Activated naive CD4-positive, alpha-beta T cell treated with anti-CD3 and anti-CD28 coated beads, Interleukin-2, amount 10 ng/mL, durations not matched to agents 7 days and 5 days (primary cell): ENCODE measurements at places on chromosomes 2 and 18.

DNA sequence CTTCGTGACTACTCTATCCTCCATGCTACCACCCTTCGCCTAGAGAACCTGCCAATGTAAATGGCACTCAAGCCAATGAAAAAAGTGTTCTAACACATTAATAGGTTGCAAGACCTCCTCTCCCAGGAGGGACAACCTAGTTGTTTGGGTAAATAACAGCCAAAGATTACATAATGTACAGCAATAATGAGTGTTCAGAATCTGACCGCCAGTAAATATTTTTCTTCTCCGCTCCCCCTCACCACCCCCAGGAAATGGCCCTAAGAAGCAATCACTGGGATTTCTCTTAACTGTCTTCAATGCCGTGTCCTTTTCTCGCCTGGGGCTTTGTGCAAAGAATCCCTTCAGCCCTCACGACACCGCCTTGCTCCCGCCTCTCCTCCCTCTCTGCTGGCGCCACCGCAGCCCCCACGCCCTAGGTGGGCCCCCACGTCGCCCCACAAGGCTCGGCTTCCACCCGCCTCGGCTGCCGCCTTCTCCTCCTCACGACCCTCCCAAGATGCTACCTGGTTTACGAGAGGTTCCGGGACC lies 458 bp downstream of the HYCC2 start:
- no peak for DNase-seq

GRCh38 chr18:45357686-45358470 lies 257.4 kb upstream of the SLC14A2 start:
- no peak for DNase-seq

- no peak for DNase-seq
Measured at GRCh38 chr2:210997373-210997772, 441.0 kb downstream of the CPS1 start.

- DNase-seq, result peak; percentile 64
Measured at GRCh38 chr2:120442923-120443571, 97.1 kb downstream of the INHBB start.

DNA sequence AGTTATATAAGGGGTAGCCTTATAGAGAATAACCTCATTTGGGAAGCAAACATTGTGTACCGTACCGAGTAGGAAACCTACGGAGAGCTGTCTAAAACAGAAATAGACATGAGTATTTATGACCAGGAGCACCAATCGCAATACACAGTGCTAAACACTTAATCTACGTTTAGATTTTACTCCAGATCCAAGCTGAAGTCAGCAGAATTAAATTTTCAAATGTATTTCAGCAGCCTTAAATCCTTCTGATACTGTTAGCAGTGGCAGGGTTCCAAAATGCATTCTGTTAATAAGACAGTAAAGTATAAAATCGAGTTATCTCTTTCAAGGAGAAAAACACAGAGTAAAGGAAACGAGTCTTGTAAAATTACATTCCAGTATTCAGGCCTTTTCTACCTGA lies 118.1 kb upstream of the ZNF521 start:
- no peak for DNase-seq

DNA sequence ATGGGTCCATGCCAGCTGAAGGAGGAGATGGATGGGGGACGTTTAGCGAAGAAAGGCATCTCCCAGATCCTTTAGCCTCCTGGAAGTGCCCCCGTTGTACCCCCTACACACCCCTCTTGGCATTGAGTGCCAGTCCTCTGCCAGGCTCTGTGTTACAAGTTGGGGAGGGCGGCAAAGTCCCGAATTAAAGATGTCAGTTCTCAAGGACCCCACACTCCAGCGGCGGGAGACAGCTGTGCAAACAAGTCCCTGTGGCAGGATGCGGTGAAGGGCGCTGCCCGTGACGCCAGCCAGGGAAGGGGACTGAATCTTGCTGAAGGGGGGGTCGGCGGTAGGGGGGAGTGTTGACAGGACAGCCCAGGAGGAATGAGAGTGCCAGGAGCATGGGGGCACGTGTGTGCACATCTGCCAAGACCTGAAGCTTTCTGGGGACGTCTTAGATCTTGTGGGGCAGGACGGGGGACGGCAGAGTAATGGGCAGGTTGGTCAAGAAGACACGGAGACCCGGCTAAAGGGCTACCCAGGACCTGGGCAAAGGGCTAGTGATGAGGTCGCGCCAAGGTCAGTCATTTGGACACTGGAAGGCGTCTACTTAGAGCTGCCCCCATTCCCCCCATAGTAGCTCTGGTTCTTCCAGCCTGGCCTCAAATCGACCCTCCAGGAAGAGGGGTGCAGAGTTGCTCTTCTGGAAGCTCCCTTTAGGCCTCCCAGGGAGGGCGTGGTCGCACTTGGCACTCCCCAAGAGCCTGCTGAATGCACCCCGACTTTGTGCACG lies 2.8 kb upstream of the CTDSP1 start:
- DNase-seq, result peak; percentile 91

- no peak for DNase-seq
Measured at GRCh38 chr2:224366267-224366844, 35.6 kb downstream of the FAM124B start.

DNA sequence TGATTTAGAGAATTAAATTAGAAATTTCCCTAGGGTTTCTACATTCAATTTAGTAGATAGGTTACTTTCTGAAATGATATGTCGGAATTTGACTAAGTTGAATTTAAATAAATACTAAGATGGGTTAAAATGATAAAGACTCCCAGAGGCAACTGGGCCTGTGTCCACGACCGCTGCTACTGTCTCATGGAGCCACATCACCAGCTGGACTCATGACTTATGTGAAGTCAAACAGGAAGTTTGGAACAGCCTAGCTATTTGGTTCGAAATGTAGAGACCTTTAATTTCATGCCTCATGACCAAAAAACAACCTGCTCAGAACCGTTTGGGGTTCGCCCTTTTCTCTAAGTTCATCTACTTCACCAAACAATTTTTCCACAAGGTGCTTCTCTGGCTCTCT lies 22.2 kb downstream of the GRHL1 start:
- no peak for DNase-seq

- no peak for DNase-seq
Measured at GRCh38 chr2:182404092-182404491, 22.7 kb downstream of the PDE1A start.

DNA sequence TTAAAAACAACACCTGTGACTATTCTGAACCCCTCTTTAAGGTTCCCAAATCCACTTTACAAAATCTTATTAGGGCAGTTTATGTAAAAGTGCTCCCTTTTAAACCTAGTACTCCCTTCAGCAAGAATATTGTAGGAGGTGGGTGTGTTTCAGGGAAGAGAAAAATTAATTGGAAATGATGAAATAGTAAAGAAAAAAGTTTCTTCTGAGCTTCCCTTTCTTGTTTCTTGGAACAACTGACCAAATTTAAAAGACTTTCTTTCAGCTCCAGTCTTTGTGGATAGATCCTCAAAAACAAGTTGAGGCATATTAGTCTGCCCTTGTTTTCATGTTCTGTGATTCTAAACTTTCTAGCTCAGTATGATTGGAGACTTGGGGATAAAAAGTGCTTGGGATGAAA lies 3.0 kb downstream of the VWA3B start:
- DNase-seq, result no peak
